T-helper 2 cell treated with Interferon-gamma antibody and Interleukin-4, amounts not matched to agents 5 μg/mL and 100 μg/mL, for 36 hours (primary cell): ENCODE measurements at places on chromosomes 13 and 19.

GRCh38 chr13:94412870-94413597 is 66.4 kb downstream of the DCT start:
- DNase-seq, result no peak

- peak; percentile 37 for DNase-seq
These were observed 18.4 kb upstream of the MYCBP2 start for GRCh38 chr13:77345150-77345780.

DNA sequence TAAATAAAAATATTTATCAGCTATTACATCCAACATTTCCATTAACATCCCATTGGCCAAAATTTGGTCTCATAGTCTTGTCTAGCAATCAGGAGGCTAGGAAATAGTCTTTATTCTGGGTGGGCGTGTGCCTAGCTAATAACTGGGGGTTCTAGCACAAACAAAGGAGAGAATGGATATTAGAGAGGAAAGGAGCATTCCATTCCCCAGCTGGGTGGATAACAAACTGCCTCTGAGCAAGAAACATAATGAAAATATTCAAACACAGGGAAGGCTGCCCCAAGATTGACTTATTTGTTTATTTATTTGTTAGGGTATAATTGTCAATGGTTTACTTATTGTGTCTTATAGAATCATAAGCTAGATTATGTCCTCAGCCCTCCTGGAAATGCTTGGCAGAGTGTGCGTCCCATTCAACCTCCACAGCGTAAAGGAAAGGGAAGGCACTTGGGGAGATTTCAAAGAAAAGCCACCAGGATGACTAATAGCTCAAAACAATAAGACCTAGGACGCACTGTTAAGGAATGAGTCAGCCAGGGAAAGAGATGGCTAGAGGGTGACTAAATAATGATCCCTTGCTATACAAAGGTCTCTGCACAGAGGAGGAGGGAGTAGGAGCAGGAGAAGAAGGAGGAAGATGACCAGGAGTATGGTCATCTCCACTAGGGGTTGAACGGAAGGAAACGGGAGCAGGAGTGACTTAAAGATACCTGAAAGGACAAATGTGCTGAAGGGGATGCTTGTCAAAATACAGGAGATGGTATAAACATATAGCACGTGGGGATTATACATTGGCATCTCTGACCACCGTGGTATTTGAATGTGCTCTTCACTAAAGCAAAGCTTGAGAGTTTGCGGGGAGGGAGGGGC is 23.5 kb upstream of the USP12 start:
- peak; percentile 37 for DNase-seq

DNA sequence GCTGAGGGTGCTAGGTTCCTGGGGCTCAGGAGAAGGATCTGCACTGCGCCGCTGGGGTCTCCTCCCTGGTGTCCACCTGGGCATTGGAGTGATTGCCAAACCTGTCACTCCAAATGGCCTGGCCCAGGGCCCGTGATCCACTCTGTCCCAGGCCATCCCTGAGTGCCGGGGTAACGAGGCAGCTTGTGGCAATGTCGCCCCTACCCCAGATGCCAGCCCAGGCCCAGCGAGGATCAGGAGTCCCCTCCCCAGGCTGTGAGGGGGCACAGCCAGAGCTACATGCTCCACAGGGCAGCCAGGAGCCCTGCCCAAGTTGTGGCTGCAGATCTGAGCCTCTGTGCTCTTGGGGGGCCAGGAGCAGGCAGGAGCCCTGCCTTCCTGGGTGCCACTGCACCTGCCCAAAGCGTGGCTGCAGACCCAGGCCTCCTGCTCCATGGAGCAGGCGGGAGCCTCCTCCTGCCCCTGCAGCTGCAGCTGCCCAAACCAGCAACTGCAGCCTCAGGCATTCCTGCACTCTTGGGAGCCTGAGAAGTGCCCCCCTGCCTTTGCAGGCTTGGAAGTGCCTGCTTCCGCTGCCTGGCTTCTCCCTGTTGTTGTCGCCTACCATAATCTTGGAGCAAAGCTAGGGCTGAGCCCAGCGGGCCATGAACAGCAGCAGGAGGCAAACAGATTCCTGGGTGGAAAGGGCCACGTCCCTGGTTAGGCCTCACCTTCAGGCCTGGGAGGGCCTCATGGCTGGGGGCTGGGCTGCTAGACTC is 4.6 kb downstream of the IGFL4 start:
- DNase-seq, result no peak

GRCh38 chr13:65843314-65843731 is 1386.8 kb downstream of the PCDH9 start:
- no peak for DNase-seq

DNA sequence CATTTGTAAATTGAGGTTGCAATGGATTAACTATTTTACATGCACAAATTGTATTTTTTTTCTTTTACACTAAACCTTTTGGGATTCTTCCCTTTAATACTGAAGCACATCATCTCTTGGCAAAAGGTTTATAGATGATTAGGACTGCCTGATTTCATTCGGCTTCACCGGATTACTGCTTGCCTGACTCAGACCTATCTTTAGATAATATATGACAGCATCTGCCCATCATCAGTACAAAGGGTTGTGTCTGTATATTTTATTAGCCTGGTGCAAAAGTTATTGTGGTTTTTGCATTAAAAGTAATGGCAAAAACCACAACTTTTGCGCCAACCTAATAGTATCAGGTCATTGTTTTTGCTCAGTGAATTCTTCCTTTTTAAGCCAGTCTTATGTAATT is 316.2 kb upstream of the HTR2A start:
- no peak for DNase-seq

GRCh38 chr13:62280590-62280989 is 864.9 kb upstream of the PCDH20 start:
- no peak for DNase-seq

DNA sequence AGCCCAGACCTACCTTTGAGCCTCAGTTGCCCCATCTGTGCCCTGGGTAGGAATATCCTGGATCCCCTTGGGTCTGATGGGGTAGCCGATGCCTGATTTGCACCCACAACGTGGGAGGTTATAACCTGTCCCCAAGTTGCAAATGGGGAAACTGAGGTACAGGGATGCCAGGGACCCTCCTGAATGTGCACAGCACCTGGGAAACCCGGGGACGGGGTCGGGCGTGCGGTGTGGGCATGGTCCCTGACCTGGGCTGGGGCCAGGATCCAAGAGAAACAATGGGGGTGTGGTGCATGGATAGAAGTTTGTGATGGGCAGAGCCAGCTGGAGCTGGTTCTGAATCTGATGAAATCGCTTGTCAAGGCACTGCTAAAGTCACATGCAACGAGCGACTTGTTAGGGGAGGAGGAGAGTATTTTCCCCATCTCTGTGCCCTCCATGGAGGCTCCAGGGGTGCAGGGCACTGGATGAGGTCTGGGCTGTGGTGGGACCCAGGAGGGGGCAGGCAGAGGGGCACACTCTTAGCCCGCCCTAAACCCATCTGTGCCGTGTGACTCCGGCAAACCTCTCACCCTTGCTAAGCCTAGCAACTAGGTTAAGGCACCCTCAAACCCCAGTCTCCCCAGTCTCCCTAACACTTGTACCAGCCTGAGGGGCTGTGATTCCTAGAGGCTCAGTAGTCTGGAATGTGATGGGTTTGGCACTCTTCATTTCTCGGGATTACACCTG is 749 bp downstream of the GDF15 start:
- no peak for DNase-seq

GRCh38 chr13:28610996-28611395 is 47.9 kb upstream of the POMP start:
- peak; percentile 47 for DNase-seq

- no peak for DNase-seq
These were observed 9.1 kb downstream of the KDELR1 start for GRCh38 chr19:48382286-48382685.

- DNase-seq, result no peak
These were observed 717.3 kb downstream of the DACH1 start for GRCh38 chr13:71149498-71150363.

DNA sequence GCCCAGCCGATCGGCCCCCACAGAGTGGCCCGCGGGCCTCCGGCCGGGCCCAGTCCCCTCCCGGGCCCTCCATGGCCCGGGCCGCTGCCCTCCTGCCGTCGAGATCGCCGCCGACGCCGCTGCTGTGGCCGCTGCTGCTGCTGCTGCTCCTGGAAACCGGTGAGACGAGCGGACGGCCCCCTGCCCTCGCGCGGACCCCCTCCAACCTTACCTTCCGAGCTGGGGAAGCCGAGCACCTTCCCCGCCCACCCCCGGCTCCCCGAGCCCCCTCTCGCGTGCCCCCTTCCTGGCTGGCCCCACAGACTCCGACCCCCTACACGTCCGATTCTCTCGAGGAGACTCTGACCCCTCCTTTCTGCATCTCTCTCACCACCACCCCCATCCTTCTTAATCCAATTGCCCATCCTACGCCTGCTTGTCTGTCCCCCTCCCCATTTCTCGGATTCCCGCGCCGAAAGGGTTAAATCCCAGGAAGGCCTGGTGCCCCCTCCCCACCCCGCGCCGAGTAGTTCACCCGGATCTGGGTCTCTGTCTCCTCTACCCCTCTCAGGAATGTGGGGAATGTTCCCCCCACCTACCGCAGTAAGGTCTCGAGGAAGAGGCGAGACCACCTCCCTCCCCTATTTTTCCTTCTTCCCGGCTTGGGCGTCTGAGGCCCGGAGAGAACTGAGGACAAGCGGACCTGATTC is 502 bp downstream of the NECTIN2 start:
- no peak for DNase-seq

GRCh38 chr19:2848616-2849015 is 7.3 kb downstream of the ZNF555 start:
- DNase-seq, result no peak

DNA sequence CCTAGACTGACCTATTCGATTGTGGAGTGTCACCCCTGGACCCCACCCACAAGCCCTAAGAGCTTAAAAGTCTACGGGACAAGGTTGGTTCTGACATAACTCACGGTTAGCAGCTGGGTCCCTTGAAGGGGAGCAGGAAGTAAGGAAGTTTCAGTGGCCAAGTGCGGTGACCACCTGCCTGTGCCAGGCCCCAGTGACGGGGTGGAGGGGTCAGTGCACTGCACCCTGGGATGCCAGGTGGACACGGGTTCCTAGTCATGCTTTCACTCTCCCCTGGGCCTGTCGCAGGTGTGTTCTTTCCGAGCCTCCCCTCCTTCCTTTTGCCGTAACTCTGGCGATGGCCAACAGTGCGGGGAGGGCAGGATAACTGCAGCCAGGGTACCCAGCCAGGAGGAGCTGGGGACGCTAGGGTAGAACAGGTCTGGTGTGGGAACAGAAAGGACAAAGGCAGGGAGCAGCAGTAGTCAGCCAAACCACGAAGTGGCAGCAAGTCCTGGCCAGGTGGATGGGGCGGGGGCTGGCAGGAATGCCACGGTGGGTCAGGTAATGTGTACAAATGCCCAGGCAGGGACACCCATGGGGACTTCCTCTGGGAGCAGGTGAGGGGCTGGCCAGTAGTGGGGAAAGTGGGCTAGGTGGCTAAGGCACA is 58.3 kb downstream of the RGCC start:
- DNase-seq, result no peak

- no peak for DNase-seq
These were observed 1.5 kb upstream of the NRTN start for GRCh38 chr19:5803441-5803751.

GRCh38 chr19:32308431-32309077 is 36.9 kb upstream of the ZNF507 start:
- no peak for DNase-seq
